Kidney (tissue), 22 donors: ENCODE measurements at places on chromosomes 6 and 20.

DNA sequence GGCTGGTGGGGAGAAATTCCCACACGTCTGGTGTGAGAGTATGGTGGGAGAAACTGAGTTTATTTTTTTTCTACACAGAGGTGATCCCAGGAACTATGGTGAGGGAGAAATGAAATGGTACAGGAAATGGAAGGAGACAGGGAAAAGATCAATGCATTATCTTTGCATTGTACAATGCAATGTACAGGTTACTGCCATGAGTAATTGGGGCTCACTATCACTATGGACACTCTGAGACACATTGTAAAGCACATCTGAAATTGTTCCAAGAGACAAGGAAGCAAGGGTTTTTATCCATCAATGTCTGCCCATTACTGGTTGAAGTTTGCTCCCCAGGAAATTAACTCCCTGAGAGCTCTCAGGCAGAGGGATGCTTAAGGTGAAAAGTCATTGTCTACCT lies 21.7 kb upstream of the FAM184A start:
- no peak for DNase-seq
- no peaks in the 10 kb centered on the region for H3K27me3 ChIP-seq
- H3K4me3 ChIP-seq: no peak overlapping the region
- H3K4me1 ChIP-seq: no peaks in the 10 kb centered on the region
- H3K36me3 ChIP-seq: no peaks in the 10 kb centered on the region

- no peaks in the 10 kb centered on the region for H3K36me3 ChIP-seq
- peaks cover 73% of the 10 kb centered on the region for H3K4me1 ChIP-seq
- H3K27ac ChIP-seq: peak overlapping the region; percentile 32
- H3K4me3 ChIP-seq: no peak overlapping the region
- peak; percentile 43 for DNase-seq
These were observed 6.9 kb downstream of the ZMYND8 start for GRCh38 chr20:47349365-47350180.

DNA sequence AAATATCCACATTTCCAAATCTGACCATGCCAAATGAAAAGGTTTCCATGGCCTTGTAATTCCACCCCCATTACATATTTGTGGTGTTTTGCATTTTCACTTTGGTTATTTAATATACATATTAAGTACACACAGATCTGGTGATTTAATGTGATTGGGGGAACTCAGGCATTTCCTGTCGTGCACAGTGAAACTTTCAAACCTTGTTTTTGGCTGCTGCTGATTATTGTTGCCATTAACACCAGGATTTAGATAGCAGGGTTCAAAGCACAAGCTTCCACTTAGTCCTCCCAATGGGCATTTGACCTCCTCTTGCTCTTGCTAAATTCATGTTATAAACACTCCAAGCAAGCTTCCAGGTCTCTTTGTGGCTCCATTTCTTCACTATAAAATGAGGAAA lies 166.5 kb downstream of the SOBP start:
- H3K36me3 ChIP-seq: no peaks in the 10 kb centered on the region
- DNase-seq: no peak
- H3K27ac ChIP-seq: no peak overlapping the region
- no peaks in the 10 kb centered on the region for H3K4me1 ChIP-seq
- no peaks in the 10 kb centered on the region for H3K27me3 ChIP-seq

GRCh38 chr6:101116337-101116736 lies 235.2 kb upstream of the ASCC3 start:
- no peaks in the 10 kb centered on the region for H3K27me3 ChIP-seq
- no peak for DNase-seq
- H3K4me1 ChIP-seq: no peaks in the 10 kb centered on the region
- no peak overlapping the region for H3K27ac ChIP-seq
- H3K4me3 ChIP-seq: no peak overlapping the region

DNA sequence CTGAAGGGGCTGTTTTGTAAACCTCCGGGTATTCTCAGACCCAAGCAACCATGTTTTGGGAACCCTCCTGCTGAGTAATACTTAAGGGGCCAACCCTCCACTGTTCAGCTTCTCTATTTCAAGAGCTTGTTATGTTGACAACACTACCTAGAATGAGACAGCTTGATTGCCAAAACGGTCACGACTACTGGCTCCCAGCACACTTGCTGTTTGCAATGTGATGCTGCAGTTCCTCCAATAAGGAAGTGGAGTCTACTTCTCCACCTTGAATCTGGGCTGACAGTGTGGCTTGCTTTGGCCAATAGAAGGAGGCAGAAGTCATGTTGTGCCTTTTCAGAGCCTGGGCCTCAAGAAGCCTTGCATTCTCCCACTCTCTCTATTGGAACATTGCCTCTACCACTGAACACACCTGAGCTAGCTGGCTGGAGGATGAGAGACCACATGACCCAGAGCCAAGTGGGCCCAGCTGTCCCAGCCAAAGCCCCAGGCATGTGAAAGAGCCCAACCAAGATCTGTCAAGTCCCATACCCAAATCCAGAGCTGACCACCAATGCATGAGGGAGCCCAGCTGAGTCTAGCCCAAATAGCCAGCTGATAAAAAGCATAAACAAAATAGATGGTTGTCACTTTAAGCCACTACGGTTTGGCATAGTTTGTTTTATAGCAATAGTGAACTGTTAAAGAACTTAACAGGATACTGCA lies 108.0 kb downstream of the PRND start:
- DNase-seq: no peak
- H3K27ac ChIP-seq: no peak overlapping the region
- H3K4me3 ChIP-seq: no peak overlapping the region
- no peaks in the 10 kb centered on the region for H3K4me1 ChIP-seq
- no peaks in the 10 kb centered on the region for H3K27me3 ChIP-seq

DNA sequence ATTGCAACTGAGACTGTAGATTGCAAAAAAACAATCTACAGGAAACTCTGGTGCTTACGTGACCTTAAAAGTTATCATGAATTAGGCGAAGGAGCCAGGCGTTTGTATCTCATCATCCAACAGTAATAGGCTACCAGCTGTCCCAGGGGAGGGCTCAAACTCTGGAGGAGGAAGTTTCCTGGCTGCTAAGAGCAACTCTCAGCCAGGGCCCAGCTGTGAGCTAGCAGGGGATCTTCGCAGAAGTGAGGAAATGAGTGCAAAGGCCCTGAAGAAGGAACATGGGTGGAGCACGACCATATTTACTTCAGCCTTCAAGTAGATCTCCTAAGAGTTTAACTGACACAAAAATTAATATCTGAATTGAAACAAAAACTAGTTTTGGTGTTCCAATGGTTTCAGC lies 686.9 kb upstream of the MAP3K7 start:
- no peaks in the 10 kb centered on the region for H3K27me3 ChIP-seq
- H3K36me3 ChIP-seq: no peaks in the 10 kb centered on the region
- H3K4me3 ChIP-seq: no peak overlapping the region
- no peak overlapping the region for H3K27ac ChIP-seq
- peak; percentile 83 for DNase-seq
